D341Med (cell line): ENCODE measurements at places on chromosomes 2 and 18.
A peak's percentile ranks its signal among the peaks of the same experiment; 100 is the strongest.

- no peak for DNase-seq
Measured at GRCh38 chr18:10440884-10441283, 13.6 kb upstream of the APCDD1 start.

DNA sequence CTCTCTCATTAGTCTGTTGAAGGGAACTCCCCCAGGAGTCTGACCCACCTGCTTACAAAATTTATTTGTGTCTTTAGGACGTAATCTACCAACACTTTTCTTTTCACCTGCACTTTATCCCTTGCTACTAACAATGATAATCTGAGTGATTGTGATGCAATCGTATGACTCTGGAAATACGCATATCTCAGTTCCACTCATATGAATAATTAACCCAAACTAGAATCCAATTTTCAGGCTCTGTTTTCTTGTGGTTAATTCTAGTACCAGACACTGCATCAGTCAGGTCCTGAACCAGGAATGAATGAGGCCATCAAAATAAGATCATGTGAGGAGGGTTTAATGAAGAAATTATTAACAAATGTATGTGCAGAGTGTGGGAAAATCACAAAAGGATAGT is 158.4 kb upstream of the SRD5A2 start:
- no peak for DNase-seq

DNA sequence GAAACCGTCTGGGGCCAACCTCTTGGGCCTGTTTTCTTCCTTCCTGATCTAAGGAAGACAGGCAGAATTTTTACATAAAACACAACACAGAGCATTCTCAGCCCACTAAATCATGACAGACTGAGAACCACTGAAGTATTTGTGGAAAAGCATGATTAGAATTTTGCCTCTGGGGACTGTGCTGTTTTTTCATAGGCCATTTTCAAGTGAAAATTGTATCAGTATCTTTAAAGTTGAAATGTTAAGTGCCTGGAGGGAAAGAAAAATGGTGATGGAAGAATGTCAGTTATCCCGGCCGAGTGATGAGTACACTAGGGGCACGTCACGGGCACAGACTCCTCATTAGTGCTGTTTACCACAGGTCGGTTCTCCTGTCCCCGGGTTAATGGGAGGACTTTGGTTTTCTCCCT is 36.9 kb downstream of the EHD3 start:
- no peak for DNase-seq

- DNase-seq: no peak
Measured at GRCh38 chr2:209876211-209876610, 104.6 kb downstream of the UNC80 start.

DNA sequence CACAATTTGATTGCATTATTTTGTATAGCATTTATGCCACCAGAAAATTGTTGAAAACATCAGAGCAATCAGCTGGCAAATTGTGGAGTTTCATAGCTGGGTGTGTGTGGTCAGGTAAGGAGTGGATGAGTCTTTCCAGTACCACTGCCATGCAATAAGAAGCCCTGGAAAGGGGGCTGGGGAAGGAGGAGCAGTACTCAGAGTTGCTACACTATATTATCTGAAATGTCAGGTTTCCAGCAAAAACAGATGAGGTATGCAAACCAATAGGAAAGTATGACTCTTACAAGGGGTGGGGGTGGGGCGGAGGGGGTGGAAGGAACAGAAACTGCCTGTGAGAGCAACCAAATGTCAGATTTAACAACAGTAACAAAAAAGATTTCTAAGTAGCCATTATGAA is 112.2 kb downstream of the SOS1 start:
- no peak for DNase-seq

DNA sequence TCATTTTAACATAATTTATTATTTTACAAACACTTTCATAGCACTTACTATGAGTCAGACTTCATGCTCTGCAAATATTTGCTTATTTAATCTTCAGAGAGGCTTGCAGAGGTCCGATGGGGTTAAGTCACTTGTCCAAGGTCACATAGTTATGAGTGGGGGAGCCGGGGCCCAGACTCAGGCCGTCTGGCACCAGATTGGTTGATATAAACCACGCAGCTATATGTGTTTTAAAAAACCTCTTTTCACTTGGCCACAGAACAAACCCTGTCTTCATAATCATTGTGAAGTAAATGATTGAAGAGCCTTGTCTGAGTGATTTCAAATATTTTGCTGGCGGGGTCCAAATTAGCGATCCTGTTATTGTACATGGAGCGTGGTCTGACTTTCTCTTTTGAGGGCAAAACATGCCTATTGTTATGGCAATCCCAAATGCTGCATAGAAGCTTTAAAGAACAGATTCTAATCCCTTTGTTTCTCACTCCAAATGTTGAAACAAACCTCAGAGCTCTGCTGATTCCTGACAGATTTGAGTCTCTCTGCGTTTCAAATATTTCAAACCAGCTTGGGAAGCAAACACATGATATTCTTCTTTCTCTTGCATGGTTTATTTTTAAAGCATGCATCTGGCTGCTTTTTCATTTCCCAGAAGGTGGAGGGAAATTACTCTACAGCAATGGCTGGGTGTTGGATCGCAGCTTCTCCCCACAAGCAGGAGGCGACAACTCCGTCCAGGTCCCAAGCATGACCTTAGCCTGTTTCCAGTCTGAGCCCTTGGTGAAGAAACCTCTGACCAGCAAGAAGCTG is 142.4 kb downstream of the DDX1 start:
- no peak for DNase-seq

GRCh38 chr18:62196980-62197379 is 9.9 kb downstream of the RELCH start:
- no peak for DNase-seq

DNA sequence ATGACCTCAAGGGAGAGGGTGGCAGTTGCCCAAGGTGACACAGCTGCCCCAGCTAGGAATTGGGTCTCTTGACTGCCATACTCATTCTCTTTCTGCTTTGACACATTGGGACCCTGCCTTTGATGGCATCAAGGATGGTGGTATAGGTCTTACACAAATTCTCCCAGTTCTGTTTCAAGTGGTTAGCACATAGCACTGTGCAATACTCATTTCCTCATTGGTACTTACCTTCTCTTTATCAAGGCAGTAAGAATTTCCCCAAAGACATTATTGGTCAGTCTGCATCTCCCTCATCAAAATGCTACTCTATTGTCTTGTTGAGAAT is 35.9 kb upstream of the CCDC93 start:
- no peak for DNase-seq

DNA sequence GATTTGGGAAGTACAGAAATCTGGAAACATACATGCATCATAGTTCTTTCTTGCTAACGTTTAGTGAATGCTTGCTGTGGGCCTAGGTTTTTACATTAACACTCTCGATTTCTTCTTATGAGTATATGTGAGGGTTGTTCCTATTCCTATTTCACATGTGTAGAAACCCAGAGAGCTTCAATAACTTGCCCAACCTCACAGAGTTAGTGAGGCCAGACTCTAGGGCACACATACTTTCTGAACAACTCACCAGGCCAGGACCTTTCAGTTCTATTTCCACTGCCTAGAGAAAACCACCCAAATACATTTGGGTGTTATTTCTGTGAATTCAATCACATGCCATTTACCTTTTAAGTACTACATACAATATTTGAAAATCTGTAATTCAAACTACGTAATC is 8.2 kb upstream of the KCTD1 start:
- DNase-seq: no peak

DNA sequence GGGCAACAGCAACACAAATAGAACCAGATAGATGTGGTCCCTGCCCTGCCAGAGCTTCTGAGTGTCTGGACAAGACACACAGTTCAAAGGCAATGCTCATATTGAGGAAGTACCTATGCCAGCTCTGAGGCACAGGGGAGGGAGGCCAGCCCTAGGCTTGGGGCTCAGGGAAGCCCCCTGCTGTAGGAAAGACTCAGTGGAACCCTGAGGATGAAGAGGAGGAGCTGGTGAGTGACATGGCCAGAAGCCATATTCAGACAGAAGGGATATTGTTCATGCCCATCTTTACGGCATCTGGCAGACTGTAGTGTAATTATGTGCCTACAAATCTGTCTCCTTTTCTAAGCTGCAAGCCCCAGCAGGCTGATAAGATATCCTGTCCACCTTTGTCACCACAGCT is 8.8 kb downstream of the SIGLEC15 start:
- DNase-seq: peak; percentile 29

GRCh38 chr18:57959278-57959677 is 84.7 kb upstream of the NEDD4L start:
- peak; percentile 83 for DNase-seq

DNA sequence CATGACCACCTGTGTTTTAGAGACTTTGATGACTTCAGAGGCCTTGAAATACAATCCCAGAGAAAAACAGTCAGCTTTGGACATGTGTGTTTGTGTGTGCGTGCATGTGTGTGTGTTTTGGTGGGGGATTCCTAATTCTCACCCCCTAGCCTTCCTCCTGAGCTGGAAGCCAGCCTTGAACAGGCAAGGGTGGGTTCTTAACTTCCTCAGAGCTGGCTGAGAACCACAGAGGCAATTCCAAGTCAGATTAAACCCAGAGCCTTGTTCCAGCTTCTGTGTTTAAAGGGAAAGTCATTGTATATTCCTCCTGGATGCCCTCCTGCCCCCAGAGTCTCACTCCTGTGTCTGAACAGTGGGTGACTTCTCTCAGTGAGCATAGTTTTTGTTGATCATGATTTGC is 45.2 kb upstream of the MGAT4A start:
- no peak for DNase-seq
